ENCODE measurements at places on chromosomes 5 and 9.

GRCh38 chr9:131049829-131050715, 41.1 kb downstream of the LAMC3 start:
- DNase-seq = no peak

- no peak for DNase-seq
Observed at GRCh38 chr9:7185612-7186011, 427.8 kb downstream of the KDM4C start.

- no peak for DNase-seq
Observed at GRCh38 chr5:43027054-43027785, 12.9 kb downstream of the ANXA2R start.

DNA sequence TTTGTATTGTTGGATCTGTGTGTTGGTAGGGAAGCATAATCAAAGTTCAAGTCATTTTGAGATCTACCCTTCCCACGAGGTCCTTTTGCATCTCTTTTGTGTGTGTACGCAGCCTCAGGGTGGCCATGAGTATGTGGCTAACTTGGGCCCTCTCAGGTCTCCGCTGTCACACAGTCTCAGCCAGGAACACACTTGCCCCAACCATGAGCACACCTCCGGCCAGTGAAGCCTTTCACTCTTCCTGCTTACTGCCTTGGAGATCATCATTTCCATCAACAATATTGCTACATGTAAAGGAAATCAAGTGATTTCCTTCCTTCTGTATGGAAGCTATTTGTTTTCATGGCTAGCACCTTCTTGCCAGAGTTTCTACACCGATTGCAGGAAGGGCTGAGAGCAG, 13.9 kb downstream of the ZNF346 start:
- DNase-seq = no peak

DNA sequence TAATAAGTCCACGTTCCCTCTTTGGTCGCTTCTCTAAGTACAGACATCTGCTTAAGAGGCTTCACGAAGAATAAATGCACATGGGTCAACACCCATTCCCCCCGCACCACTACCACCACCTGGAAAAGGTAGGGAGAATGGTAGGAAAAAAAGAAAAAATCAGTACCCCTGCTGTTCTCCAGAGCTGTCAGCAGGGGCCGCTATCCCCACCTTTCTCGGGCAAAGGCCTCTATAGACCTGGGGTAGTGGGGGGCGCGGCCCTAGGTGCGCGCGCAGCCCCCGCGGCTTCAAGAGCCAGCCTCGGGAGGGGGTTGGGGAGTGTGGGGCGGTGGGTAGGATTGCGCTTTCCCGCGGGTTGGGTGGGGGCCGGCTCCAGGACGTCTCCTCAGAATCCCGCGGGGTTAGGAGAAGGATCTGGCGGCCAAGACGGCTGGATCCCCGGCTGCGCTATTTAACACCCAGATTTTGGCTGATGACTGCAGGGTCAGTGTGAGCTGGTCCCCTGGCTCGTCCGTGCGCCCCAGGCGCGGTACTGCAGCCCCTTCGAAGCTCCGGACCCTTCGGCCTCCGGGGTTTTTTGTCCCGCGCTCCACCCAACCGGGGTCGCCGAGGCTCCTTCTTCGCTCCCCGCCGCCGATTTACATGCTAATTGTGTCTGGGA, 1.6 kb upstream of the SEMA6A start:
- no peak for DNase-seq

GRCh38 chr9:35801328-35802128, 10.1 kb downstream of the NPR2 start:
- no peak for DNase-seq

DNA sequence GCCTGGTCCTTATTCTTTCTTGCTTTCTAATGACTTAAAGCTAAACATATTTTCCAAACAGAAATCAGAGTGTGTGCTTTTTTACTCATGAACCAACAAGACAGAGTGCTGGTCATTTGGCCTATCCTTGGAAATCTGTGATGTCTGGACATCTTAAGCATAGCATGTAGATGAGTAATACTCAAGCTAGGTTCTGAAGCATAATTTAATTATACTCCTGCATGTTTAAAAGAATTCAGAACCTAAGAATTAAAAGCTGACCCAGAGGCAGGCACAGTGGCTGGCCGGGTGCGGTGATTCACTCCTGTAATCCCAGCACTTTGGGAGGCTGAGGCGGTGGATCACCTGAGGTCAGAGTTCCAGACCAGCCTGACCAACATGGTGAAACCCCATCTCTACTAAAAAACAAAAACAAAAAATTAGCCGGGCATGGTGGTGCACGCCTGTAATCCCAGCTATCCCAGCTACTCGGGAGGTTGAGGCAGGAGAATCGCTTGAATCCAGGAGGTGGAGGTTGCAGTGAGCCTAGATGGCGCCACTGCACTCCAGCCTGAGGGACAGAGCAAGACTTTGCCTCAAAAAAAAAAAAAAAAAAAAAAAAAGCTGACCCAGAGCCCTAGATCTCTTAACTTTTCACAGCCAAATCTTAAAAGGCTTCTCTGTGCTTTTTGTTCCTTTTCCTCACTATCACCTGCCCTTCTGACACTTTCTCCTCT, 16.2 kb upstream of the TJP2 start:
- no peak for DNase-seq

DNA sequence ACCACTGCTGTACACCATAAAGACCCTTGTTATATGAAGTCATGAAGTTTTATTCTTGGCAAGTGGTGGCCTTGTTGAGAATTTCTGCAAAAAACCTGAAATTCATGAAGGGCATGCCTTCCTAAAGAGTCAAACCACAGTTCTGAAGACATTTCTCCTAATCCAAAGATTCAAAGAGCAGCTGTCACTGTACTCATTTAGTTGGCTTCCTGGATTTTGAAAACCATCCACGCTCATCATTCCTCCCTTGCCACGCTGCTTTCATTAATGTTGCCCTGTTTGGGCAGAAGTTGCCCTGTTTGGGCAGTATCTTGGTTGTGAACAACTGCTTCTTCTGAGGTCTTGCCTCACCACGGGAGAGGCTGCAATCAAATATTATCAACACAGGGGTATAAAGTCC, 560.3 kb upstream of the TLE4 start:
- DNase-seq = no peak

DNA sequence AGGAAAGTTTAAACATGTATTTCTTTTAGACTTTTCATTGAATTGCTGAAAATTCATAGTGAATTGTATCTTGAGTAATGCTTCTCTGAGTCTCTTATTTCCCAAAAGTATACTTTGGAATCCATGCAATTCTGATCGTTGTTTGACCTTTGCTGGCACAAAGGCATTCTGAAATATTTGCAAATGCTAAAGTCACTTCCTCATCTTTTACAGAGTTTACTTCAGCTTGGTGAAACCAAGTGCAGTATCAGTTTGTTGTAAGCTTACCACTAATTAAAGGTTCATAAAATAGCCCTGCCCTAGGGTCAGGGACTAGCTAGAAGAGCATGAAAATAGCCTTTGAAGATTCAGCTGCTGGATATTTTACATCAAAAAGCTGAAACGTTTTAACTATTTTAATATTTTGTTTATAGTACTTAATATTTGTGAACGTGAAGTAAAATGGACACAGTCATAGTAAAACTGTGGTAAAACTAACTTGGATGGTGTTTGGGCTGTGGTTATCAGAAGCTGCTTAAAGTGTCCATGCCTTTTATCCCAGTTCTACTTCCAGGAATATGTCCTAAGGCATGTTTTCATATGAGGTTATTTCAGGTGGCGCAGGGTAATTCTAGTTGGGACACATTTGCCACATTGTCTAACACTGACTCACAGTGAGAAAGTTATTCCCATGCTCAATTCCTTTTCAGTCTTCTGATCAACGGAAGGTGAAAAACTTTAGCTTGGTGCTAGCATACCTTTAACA, 45.3 kb downstream of the SLC22A5 start:
- no peak for DNase-seq

GRCh38 chr9:81420024-81420423, 269.3 kb downstream of the TLE1 start:
- no peak for DNase-seq

DNA sequence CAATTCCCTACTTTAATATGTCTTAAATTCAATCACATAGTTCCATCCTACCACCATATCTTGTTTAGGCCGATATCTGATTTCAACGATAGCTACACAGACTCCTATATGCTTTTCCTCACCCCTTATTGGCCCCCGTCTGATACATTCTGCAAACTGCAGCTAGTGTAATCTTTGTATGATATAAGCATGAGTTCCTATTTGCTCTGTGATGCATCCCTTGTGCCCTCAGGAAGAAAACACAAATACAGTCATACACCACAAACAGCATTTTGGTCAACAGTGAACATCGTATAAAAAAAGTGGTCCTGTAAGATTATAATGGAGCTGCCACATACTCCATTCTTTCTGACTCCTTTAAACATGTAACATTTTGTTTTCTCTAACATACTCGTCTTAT, 837.8 kb upstream of the CDH6 start:
- DNase-seq = no peak

Data from stimulated activated CD4-positive, alpha-beta T cell treated with anti-CD3 and anti-CD28 coated beads, TNF-alpha, amount 100 ng/mL, for 48 hours (primary cell).